Upper lobe of left lung (tissue), 6 donors: ENCODE measurements at places on chromosomes 2 and 18. TPM values are rescaled to one million over a fixed set of nuclear protein-coding genes. Genes with fewer than 3 reads are reported as not detected.

DNA sequence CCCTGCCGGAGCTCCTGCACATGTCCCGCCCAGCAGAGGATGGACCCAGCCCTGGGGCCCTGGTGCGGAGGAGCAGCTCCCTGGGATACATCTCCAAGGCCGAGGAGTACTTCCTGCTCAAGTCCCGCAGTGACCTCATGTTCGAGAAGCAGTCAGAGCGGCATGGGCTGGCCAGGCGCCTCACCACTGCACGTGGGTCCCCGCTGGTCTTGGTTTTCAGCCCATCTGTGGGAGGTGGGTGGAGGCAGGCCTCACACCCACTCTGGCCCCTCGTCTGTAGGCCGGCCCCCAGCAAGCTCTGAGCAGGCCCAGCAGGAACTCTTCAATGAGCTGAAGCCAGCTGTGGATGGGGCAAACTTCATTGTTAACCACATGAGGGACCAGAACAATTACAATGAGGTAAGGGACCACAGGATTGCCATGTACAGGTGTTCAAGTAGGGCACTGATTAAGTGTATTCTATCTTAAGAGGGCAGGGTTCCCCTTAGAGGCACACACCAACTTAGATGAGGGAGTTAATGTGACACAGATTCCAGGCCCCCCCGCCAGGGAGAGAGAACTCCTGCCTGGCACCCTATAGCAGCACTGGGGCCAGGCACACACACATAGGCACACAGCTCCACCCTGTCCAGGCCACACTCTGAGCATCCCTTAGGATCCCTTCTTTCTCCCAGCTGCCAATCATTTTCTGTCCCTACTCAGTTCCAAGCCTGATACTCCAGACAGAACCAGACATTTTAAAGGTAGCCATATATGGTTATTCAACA lies 5.4 kb upstream of the CHRNG start:
- no peaks in the 10 kb centered on the region for H3K36me3 ChIP-seq
- DNase-seq = peak; percentile 78
- no peaks in the 10 kb centered on the region for H3K4me1 ChIP-seq
- H3K27ac ChIP-seq = no peak overlapping the region
- no peaks in the 10 kb centered on the region for H3K27me3 ChIP-seq

- H3K4me3 ChIP-seq = no peak overlapping the region
- H3K27ac ChIP-seq = no peak overlapping the region
- H3K4me1 ChIP-seq = no peaks in the 10 kb centered on the region
Observed at GRCh38 chr2:205427112-205427511, 255.2 kb upstream of the NRP2 start.

DNA sequence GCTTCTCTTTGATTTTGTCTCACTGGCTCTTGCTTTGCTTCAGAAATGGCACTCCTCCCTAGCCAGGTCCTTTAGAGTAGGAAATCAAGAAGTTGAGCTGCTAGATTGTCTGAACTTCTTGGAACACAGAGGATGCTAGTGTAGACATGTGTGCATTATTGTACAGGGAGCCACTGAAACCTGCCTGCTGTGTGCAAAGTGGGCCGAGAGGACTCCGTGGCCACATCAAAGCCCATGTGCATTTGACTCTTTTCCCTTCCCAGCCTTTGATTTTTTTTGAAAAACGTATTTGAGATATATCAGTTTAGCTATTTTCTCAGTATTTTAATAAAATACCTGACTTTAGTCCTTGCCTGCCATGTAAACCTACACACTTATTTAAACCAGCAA lies 83.1 kb downstream of the TMEM247 start:
- H3K4me1 ChIP-seq = peaks cover 4% of the 10 kb centered on the region
- H3K27ac ChIP-seq = no peak overlapping the region
- no peaks in the 10 kb centered on the region for H3K36me3 ChIP-seq
- H3K27me3 ChIP-seq = no peaks in the 10 kb centered on the region
- no peak overlapping the region for H3K4me3 ChIP-seq

DNA sequence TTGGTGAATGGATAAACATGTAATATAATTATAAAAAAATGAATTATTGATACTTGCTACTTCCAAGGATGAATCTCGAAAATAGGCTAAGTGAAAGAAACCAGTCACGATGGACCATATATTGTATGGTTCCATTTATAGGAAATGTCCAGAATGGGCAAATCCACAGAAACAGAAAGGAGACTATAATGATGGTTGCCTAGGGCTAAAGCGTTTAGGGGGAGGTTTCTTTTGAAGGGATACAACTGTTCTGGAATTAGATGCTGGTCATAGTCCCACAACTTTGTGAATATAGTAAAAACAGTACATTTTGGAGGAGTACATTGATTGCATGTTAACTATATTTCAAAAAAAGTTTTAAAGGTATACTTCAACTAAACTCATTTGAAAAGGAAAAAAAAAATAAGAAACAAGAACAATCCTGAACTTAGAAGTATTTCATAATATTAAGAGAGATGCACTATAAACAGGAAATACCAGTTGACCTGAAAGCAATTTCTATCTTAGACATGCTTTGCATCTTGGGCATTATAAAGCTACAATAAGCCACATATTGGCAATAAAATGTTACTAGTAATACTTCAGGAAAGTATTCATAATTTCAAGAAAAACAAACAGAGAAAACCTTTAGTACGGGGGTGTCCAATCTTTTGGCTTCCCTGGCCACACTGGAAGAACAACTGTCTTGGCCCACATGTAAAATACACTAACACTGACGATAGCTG lies 130.0 kb downstream of the C2orf74 start:
- no peaks in the 10 kb centered on the region for H3K27me3 ChIP-seq
- no peak overlapping the region for H3K4me3 ChIP-seq
- no peak overlapping the region for H3K27ac ChIP-seq
- no peak for DNase-seq

LAMA3 gene
- total RNA-seq = 105 TPM

- no peaks in the 10 kb centered on the region for H3K36me3 ChIP-seq
- H3K4me3 ChIP-seq = no peak overlapping the region
- no peak overlapping the region for H3K27ac ChIP-seq
- H3K27me3 ChIP-seq = no peaks in the 10 kb centered on the region
Observed at GRCh38 chr2:84643991-84644390, 127.7 kb downstream of the DNAH6 start.

GRCh38 chr2:12720754-12721378 lies 4.1 kb downstream of the TRIB2 start:
- no peak for DNase-seq
- H3K4me1 ChIP-seq = peaks cover 38% of the 10 kb centered on the region
- no peak overlapping the region for H3K4me3 ChIP-seq
- H3K27ac ChIP-seq = peak overlapping the region; percentile 98
- peaks cover 3% of the 10 kb centered on the region for H3K36me3 ChIP-seq
- H3K27me3 ChIP-seq = no peaks in the 10 kb centered on the region

GRCh38 chr2:159128191-159128590 lies 158.3 kb downstream of the WDSUB1 start:
- no peaks in the 10 kb centered on the region for H3K27me3 ChIP-seq
- peaks cover 40% of the 10 kb centered on the region for H3K4me1 ChIP-seq
- H3K4me3 ChIP-seq = no peak overlapping the region
- H3K36me3 ChIP-seq = no peaks in the 10 kb centered on the region
- no peak for DNase-seq

- H3K36me3 ChIP-seq = no peaks in the 10 kb centered on the region
- no peak overlapping the region for H3K4me3 ChIP-seq
- no peak for DNase-seq
- peaks cover 5% of the 10 kb centered on the region for H3K4me1 ChIP-seq
Observed at GRCh38 chr2:238146884-238147544, 8.5 kb downstream of the KLHL30 start.

TNS1 gene
- 1,095 TPM for total RNA-seq

- peaks cover 21% of the 10 kb centered on the region for H3K4me1 ChIP-seq
- no peak overlapping the region for H3K4me3 ChIP-seq
- no peaks in the 10 kb centered on the region for H3K27me3 ChIP-seq
- DNase-seq = no peak
Observed at GRCh38 chr18:3463051-3463450, 13.1 kb downstream of the TGIF1 start.

DNA sequence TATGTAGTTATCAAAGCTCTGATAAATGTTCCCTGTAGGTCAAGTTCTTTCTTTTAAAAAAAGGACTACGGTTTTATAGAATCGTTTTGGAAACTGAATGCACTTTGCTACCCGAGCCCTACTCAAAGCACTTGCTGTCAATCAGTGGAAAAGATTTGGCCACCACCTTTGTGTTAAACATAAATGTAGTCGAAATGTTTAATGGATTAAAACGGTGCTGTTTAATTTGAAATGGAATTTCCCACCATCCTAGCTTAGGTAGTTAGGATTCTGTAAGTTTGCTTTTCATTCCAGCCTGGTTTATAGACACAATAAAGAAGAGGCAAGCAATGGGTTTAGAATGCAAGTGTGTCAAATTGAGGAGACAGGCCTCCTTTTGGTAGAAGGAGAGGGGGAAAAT lies 69.4 kb upstream of the MMADHC start:
- no peak overlapping the region for H3K4me3 ChIP-seq
- H3K4me1 ChIP-seq = no peaks in the 10 kb centered on the region
- no peak overlapping the region for H3K27ac ChIP-seq
- no peaks in the 10 kb centered on the region for H3K36me3 ChIP-seq
- no peak for DNase-seq

DNA sequence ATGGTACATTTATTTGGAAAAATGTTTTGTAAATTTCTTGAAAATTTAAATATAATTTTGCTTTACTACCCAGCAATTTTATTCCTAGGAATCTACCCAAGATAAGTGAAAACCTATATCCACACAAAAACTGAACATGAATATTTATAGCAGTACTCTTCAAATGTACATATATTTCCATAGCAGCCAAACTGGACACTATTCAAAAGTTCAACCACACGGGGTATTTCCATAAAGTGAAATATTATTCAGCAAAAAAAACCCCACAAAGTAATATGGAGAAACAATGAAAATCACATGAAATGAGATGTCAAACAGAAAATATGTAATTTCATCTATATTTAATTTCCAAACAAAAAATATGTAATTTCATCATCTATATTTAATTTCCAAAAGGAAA lies 1247.6 kb upstream of the TMEFF2 start:
- no peak overlapping the region for H3K4me3 ChIP-seq
- no peak overlapping the region for H3K27ac ChIP-seq
- H3K27me3 ChIP-seq = no peaks in the 10 kb centered on the region
- DNase-seq = no peak
- H3K36me3 ChIP-seq = no peaks in the 10 kb centered on the region

DNA sequence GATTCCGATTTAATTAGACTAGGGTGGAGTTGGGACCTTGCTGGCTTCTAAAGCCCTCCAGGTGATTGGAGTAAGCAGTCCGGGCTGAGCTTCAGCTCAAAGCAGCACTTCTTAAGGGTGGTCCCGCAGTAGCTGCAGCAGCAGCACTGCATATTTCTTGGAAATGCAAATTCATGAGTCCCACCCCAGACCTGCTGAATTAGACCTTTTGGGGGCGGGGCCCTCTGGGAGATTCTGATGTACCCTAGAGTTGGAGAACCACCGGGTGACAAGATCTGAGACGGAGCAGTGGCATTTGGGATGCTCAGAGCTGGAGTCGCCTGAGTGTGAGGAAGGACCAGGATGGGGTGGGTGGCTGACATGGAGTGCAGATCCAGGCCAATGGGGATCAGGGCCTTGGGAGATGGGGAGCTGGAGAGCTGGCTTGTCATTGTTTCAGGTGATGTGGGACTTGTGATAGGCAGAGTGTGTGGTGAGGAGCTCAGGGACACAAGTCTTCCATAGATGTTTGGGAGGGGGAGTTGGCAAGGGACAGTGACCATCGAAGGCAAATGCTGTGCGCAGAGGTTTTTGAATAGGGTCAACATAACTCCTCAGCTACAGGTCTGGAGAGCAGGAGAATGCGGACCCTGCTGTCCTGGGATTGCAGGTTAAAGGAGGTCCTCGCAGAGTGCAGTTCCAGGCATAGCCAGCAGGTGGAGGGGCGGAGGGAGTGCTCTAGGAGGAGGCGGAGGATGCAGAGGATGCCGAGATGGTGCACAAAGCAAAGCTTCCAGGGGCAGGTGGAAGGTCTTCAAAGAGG lies 130.9 kb upstream of the RAB12 start:
- H3K4me3 ChIP-seq = no peak overlapping the region
- H3K4me1 ChIP-seq = no peaks in the 10 kb centered on the region
- no peaks in the 10 kb centered on the region for H3K27me3 ChIP-seq
- DNase-seq = peak; percentile 33

DNA sequence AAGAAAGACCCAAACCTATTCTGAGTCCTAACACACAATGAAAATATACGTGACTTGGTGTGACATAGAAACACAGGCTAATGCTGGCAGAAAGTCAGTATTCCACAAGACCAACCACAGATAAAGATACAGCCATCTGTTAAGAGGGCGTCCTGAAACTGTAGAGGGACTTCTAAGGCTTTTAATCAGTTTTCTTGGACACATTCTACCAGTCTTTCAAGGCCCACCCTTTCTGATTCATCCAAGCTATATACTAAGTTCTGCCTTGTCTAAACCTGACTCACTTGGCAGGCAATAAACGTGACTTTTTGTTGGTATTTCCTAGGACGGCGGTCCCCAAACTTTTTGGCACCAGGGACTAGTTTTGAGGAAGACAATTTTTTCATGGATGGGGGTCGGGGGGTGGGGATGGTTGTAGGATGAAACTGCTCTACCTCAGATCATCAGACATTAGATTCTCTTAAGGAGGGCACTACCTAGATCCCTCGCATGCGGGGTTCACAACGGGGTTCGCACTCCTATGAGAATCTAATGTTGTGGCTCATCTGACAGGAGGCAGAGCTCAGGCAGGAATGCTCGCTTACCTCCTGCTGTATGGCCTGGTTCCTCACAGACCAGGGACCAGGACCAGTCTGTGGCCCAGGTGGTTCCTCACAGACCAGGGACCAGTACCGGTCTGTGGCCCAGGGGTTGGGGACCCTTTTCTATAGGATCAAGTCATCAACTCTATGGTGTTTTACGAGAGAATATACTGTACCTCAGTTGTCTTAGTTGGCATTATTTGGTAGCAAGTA lies 61.4 kb downstream of the SP3 start:
- no peaks in the 10 kb centered on the region for H3K27me3 ChIP-seq
- no peak overlapping the region for H3K4me3 ChIP-seq
- peaks cover 45% of the 10 kb centered on the region for H3K36me3 ChIP-seq
- no peak overlapping the region for H3K27ac ChIP-seq
- H3K4me1 ChIP-seq = peaks cover under 1% of the 10 kb centered on the region

- peak overlapping the region; percentile 60 for H3K4me3 ChIP-seq
- peak overlapping the region; percentile 94 for H3K27ac ChIP-seq
Observed at GRCh38 chr2:675982-676646, 1.1 kb downstream of the TMEM18 start.
